ENCODE measurements at places on chromosomes 2 and 18.
A peak's percentile ranks its signal among the peaks of the same experiment; 100 is the strongest.

DNA sequence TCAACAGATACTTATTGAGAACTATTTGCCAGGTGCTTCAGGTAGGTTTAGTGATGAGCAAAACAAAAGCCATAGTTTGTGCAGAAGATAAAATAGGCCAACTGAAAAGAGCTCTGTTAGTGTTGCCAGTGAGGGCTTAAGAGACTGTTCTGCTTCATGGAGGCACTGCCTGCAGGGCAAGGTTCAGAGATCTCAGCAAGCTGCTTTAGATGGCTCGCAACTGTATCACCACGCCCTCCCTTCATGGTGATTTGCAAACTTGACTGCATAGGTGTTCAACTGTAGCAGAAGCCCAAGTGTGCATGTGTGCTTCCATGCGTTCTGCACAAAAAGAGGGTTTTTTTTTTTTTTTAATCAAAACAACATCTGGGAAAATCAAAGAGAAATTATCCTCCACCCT is 84.5 kb downstream of the RAPH1 start:
- no peak for DNase-seq

GRCh38 chr2:197130318-197130717 is 180.3 kb downstream of the ANKRD44 start:
- no peak for DNase-seq

DNA sequence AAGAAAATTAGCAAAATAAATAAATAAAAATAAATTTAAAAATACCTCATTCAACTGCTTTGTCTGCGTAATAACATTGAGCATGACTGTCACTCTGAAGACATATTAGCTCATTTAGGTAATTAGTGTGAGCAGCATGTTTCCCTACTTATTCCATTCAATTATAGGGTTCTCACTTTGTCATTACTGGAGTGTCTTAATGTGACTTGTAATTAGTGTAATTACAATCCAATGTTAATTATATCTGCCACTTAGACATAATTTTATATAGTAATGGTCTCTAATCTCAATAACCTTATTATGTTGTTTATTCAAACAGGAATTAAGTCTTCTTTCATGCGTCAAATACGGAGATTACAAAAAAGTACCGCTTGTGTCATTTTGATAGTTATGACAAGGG is 893.9 kb upstream of the ACVR2A start:
- DNase-seq: no peak

DNA sequence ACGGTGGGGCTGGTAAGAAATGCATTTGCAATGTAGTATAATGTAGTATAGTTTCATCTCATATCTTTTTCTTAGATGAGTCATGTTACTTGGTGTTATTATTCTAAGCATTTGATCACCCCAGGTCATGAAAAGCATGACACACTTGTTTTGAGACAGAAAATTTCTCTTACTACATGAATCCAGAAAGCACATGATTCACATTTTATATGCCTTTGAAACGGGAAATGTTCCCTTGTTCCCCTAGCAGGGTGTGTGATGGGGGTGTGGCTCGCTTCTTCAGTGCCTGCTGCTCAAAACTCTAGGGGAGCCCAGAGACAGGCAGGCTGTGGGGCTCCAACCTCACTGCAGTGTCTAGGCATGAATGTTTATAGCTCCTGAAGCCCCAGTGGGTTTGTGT is 116.0 kb upstream of the RAB27B start:
- no peak for DNase-seq

DNA sequence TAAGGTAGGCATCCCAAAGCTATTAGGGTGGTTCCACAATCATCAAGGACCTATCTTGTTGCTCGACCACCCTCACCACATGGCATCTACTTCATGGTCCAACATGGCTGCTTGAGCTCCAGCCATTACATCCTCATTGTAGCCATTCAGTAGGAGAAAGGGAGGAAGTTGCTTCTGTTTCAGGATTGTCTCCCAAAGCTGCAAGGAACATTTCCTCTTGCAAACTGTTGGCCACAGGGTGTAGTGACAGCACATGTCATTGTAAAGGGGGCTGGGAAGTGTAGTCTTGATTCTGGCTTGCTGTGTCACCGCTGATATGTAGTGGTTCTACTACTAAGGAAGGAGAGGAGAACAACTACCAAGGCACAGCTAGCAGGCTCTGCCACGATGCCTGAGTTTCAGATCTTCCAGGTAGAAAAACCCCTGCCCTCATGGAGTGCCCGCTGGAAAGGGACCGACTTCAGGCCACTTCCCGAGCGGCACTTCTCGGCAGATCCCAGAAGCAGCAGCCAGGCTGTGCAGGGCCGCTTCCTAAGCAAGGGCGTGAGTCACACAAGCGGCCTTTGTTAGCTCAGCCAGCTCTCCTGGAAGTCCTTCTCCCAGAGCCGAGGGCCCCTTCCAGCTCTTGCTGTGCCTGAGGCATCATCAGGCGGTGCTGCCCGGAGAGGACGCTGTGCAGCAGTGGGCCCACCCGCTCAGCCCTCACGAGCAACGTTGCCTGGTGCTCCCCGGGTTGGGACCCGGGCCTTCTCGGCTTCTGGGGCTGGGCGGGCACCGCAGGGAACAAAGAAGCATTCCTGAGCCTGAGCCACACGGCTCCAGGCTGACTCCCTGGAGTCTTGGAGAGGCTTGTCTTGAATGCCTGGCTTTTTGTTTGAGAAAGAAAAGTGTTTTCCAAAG is 58.2 kb downstream of the HS6ST1 start:
- DNase-seq: no peak

DNA sequence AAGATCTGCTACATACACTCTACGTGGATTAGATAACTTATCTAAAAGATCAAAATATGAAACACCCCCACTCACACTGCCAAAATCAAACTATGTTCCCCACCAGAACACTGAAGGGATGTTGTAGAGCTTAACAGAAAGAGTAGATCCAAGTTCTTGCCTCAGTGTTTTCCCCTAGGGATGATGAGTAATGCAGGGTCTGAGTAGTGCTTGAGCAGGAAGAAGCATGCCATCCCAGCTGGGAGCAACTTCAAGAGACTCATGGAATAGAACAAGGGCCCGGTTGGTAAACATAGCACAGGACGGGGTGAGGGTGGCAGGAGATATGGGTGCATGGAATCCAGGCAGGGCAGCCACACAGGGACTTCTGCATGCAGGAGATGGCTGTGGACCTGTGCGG is 74.3 kb downstream of the SNTG2 start:
- no peak for DNase-seq

DNA sequence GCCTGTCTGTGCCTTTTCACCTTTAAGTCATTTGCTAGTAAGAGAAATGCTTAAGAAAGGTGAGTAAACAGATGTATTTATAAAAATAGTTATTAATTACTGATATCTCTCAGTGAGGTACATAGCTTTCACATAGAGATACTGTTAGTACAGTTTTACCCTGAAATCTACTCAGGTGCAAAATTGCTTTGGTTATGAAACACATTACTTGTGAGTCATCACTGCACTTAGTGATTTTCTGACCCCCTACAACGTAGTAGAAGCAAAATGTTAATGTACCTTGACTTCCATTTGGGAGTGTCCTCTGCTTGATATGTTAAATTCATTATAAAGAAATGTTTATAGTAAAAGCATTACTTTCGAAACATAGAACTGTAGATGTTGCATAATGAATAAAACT is 6.5 kb downstream of the GLS start:
- no peak for DNase-seq

GRCh38 chr18:80065705-80066104 is 31.5 kb downstream of the RBFA start:
- no peak for DNase-seq

- no peak for DNase-seq
Observed at GRCh38 chr2:147567136-147567535, 277.7 kb upstream of the ACVR2A start.

- DNase-seq: no peak
Observed at GRCh38 chr2:62785810-62786597, 80.5 kb downstream of the EHBP1 start.

GRCh38 chr2:152488075-152488474 is 153.1 kb downstream of the FMNL2 start:
- no peak for DNase-seq

DNA sequence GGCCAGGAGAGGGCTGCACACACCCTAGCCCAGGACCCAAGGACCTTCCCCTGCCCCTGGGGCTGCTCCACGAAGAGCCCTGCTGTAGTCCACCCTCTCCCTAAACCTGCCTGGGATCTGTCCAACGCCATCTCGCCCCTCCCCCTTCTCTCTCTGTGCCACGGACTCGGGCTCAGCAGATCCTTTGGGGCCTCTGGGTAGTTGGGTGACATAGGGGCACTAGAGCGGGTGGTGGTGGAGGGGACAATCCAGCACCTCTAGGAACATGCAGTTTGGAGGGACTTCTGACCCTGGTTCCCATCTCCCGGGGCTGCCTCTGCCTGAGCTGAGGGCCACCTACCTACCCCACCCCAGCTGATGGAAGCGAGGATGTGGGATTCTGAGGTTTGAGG is 7.3 kb upstream of the CRYBA2 start:
- DNase-seq: no peak

DNA sequence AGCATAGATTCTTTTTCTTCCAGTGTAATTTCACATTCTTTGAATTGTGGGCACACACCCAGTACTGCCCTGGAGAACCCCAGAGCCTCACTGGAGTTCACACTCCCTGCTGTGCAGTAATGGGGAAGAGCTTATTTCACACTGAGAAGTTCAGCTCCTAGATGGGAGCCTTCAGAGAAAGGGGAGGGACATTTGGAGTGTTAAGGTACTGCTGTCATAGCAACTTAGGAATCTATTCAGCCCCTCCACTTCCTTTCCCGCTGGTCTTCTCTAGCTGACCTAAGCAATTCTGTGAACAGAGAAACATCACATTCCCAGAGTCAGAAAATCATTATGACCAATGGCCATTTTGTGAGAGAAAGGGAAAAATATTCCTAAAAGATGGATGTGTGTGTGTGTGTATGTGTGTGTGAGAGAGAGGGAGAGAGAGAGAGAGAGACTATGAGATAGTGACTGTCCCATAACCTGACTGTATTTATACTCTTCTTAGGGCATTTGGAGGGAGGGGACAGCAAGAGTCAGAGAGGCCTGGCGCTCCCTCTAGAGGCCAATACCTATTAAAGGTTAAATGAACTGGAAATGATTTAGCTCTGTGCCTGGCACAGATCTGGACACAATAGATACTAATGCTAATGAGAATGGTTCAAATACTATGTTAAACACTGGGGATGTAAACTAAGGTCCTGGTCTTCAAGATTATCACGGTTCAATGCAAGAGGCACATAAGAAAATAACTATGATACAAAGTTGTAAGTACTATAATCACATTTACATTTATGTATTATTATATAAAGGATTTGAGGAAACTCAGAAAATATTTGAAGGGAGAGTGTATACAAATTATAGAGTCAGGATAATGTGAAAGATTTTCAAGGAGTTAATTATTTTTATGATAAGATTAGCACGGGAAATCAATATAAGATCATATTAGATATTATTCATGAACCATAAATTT is 41.5 kb upstream of the RPE start:
- peak; percentile 6 for DNase-seq

DNA sequence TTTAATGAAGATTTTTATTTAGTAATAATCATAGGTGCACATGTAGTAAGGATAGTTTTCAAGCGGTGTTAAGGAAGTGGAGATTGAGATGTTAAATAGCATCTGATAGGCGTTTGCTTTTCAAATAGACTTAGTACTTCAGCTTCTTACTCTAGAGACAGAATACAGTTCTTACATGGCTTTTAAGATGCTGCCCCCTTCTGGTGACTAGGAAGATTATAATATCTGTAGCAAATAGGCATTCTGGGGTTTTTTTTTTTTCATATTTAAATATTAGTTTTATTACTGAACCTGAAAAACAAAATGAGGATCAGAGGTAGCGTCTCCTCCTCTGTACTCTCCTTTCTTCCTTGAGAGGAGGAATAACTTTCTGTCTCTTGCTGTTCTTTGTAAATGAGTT is 100.2 kb downstream of the AGAP1 start:
- no peak for DNase-seq

DNA sequence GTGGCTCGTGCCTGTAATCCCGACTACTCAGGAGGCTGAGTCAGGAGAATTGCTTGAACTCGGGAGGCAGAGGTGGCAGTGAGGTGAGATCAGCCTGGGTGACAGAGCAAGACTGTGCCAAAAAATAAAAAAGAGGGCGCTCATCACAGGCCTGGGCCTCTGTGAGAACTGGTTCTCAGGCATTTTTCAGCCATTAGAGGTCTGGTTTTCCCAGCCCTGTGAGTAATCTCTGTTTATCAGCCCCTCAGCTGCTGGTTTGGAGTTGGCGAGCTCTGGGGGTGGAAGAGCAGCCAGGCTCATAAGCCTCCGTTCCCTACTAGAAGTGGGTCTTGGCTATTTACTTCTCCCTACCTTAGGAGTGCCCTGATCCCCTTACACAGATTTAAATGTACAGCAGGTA is 53.1 kb downstream of the CHRNA1 start:
- no peak for DNase-seq

DNA sequence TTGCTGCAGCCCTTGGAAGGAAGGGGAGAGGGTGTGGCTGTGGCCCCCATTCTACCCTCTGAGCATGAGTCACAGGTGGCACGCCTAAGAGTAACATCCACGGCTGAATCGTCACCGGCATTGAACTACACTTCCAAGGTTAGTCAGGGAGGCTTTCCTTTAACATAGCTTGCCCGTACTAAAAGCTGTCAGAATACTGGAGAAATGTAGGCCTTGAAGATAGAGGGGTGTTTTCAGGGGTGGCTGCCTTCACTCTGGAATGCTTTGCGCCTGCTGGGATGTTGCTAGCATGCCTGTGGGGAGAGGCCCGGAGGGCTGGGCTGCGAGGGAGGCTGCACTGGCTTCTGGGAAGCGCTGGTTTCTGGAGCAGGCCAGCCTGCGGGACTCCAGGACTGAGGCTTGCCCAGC is 333.7 kb downstream of the AGAP1 start:
- DNase-seq: no peak

- no peak for DNase-seq
Observed at GRCh38 chr2:101053117-101053516, 51.0 kb downstream of the RPL31 start.

GRCh38 chr2:85596486-85597143 is 1.1 kb downstream of the RNF181 start:
- no peak for DNase-seq

DNA sequence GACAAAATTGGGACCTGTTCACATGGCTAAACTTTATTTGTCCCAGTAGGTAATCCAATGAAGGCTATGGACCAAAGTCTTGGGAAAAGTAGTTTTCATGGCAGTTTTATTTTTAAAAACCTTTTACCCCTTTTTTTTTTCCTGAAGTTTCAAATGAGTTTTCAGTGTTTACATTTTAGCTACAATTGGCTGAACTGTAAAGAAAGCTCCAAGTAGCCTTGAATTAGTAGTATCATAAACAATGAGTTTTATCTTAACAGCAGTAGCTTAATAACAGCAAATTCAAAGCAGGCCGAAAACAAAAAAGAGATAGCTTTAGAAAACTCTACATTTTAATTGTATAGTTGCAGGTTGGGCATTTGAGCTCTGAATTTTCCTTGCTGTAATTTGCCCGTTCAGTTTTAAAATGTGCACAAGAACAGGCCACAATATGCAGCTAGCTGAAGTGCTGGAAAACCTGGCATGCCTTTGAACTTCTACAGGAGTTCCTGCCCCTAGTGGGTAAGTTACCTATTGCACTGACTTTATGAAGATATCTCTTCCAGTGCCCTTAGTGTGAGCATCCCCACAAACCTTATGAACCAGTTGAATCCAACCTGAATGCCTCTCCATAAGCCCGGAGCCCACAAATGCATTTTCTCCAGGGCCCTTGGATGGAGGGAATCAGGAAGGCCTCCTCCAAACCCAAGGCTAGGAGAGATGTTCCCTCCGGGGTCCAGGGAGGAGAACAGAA is 106.7 kb downstream of the XRCC5 start:
- DNase-seq: no peak

GRCh38 chr2:64667535-64667934 is 13.8 kb upstream of the SERTAD2 start:
- DNase-seq: no peak

GRCh38 chr18:9542924-9543323 is 67.6 kb downstream of the RALBP1 start:
- DNase-seq: no peak
